ENCODE measurements at places on chromosomes 3 and 15. TPM values are rescaled to one million over a fixed set of nuclear protein-coding genes. Genes with fewer than 3 reads are reported as not detected.
A peak's percentile ranks its signal among the peaks of the same experiment; 100 is the strongest.

DNA sequence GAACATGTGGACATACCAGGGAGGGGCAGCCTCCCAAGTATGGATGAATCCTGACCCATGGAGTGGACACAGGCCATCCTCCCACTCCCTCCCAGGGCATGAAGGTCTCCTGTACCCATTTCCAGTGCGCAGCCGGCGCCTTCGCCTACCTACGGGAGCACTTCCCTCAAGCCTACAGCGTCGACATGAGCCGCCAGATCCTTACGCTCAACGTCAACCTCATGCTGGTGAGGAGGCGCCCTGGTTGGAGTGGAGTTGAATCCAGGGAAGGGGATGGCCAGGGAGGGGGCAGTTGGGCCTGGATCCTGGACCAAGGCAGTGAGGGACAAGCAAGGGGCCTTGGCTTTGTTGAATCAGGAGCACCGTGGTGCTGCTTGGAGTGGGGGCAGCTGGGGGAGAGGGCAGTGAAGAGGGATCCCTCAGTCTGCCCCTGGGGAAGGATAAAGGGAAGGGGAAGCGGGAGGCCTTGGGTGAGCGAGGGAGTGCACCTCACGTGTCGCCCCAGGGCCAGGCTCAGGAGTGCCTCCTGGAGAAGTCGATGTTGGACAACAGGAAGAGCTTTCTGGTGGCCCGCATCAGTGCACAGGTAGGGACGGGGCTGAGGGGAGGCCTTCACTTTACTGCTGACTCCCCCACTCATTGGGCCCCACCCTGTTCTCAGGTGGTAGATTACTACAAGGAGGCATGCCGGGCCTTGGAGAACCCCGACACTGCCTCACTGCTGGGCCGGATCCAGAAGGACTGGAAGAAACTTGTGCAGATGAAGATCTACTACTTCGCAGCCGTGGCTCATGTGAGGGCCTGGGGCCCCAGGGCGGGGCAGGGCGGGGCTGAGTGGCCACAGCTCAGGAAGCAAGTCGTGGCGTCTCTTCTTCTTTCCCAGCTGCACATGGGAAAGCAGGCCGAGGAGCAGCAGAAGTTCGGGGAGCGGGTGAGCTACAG lies 25.3 kb downstream of the PTPN23 start:
- no peak for DNase-seq

- no peak for DNase-seq
Measured at GRCh38 chr3:111215481-111215880, 143.9 kb downstream of the NECTIN3 start.

PIF1 gene
- total RNA-seq, result 0.99 TPM

TCF12 gene
- 158 TPM for total RNA-seq

GRCh38 chr3:124765197-124765840 lies 35.1 kb downstream of the UMPS start:
- no peak for DNase-seq

OR4M2 gene
- total RNA-seq, result not detected

NPRL2 gene
- 20.5 TPM for total RNA-seq

AHSG gene
- not detected for total RNA-seq

GRCh38 chr15:92178911-92179310 lies 214.8 kb upstream of the ST8SIA2 start:
- DNase-seq, result no peak

- DNase-seq, result peak; percentile 43
Measured at GRCh38 chr3:136818191-136818768, 646 bp upstream of the SLC35G2 start.

CCNB2 gene
- 0.49 TPM for total RNA-seq

GRCh38 chr3:175127075-175127662 lies 268.0 kb downstream of the NAALADL2 start:
- DNase-seq, result no peak

GRCh38 chr3:169137076-169137475 lies 526.4 kb downstream of the MECOM start:
- no peak for DNase-seq

CFAP161 gene
- 0.57 TPM for total RNA-seq

DNA sequence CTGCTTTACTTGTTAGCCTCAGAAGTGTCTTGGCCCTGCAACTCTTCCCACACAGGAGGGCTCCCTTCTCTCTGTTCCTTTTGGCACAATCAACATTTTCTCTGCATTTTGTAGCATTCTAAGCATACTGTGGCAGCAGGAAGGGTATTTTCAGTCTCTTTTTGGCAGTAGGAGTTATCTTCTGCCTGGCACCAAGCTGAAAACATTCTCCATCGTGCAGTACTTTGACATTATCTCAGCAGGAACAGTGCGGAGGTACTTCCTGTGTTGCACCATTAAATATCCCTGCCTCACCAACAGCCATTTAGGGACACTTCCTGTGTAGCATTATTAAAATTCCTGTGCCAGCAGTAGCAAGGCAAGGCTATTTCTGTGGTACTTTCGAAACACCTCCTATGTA lies 233.2 kb upstream of the SEMA6D start:
- no peak for DNase-seq

GRCh38 chr15:74322558-74323180 lies 44.8 kb downstream of the CYP11A1 start:
- peak; percentile 62 for DNase-seq

PCLAF gene
- 1.8 TPM for total RNA-seq
